ENCODE measurements at places on chromosomes 1 and 21.
A peak's percentile ranks its signal among the peaks of the same experiment; 100 is the strongest.

DNA sequence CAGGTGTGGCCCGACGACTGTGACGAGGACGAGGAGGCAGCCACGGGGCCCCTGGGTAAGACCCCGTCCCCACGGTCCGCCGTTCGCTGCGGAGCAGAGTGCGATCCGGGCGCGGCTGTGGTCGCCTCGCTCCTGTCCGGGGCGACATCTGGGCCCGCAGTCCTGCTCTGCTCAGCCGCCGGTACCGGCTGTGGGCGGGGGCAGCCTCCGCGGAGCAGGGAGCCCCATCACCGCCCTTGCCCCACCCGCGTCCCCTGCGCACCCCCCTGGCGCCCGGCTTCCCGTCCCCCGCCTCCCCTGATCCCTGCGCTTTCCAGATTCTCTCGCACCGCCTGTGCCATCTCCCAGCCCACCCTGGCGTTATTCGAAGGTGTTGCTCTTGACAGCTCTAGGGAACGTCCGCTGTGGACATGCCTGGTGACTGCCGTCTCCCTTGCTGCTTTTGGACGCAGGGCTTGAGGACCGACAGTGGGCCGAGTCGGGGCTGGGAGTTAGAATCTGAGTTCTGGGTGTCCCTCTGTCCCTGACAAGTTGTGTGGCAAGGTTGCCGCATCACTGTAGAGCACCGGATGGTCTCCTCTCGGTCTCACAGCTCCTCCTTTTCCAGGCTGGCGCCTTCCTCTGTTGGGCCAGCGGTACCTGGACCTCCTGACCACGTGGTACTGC lies 596 bp downstream of the TOR3A start:
- DNase-seq = peak; percentile 42

DNA sequence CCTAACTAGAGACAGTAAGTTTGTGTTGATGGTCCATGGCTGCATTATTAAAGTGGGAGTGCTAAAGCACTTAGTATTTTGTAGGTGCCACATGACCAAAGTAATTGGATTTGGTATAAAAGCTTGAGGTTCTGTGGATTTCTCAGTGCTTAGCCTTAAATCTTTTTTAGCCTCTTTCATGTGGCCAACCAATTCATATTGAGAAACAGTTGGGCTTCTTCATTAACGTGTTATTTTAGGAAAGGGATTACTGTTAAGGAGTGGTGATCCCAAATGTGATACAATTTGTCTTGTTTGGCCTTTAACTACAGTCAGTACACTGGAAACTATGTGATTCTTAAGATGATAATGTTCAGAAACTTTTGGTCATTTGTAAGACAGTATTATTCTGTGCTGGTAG lies 25.5 kb downstream of the MAN1A2 start:
- DNase-seq = no peak

DNA sequence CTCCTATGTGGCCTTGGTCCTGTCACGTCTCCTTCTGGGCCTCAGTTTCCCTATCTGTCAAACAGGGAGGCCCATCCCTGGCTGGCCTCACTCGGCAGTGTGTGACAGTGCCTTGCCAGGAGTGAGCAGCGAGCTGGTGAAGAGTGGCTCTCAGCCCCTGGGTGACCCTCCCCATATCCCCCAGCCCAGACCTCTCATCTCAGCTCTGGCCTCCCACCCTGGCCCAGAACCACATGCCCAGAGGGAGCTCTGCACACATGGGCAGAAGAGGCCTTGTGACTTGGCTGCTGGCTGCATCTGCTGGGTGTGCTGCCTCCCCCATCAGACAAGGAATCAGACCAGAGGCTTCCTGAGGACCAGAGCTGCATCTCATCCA lies 19.5 kb upstream of the PADI1 start:
- DNase-seq = no peak

GRCh38 chr21:23936224-23936623 lies 1671.1 kb downstream of the MRPL39 start:
- no peak for DNase-seq

GRCh38 chr1:1091344-1092148 lies 17.4 kb upstream of the RNF223 start:
- DNase-seq = no peak

GRCh38 chr1:88701275-88701674 lies 17.2 kb downstream of the PKN2 start:
- DNase-seq = no peak

GRCh38 chr1:154081386-154082126 lies 73.3 kb downstream of the NUP210L start:
- DNase-seq = no peak

Measured in NCI-H1092 (cell line).